ENCODE measurements at places on chromosomes 16 and 17.

GRCh38 chr16:30166202-30166902, 17.1 kb upstream of the CORO1A start:
- DNase-seq = no peak

GRCh38 chr16:55089600-55089999, 158.9 kb downstream of the IRX5 start:
- no peak for DNase-seq

GRCh38 chr17:62587554-62587953, 39.9 kb upstream of the MRC2 start:
- no peak for DNase-seq

- DNase-seq = no peak
Observed at GRCh38 chr17:11554042-11554441, 44.2 kb upstream of the DNAH9 start.

- peak; percentile 82 for DNase-seq
Observed at GRCh38 chr16:31453255-31454204, 5.8 kb upstream of the ARMC5 start.

- no peak for DNase-seq
Observed at GRCh38 chr17:76966486-76967181, 98.4 kb downstream of the MGAT5B start.

- DNase-seq = no peak
Observed at GRCh38 chr16:68450741-68451255, 2.5 kb upstream of the SMPD3 start.

DNA sequence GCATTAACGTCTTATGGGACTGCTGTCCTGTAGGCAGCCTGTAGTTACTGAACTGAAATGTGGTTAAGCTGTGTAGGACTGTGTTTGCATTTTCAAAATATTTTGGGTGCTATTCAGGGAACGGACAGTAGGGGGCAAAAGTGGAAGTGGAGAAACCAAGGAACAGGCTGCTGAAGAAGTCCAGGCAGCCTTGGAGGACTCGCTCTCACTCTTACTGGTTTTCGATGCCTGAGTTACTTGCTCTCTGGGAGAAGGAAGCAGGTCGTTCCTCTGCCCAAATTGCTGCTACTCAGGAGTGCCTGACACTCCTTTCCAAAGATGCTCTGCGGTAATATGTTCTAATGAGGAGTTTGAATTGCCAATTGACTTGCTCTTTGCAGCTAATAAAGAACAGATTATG, 64.5 kb upstream of the RBFOX1 start:
- DNase-seq = peak; percentile 8

DNA sequence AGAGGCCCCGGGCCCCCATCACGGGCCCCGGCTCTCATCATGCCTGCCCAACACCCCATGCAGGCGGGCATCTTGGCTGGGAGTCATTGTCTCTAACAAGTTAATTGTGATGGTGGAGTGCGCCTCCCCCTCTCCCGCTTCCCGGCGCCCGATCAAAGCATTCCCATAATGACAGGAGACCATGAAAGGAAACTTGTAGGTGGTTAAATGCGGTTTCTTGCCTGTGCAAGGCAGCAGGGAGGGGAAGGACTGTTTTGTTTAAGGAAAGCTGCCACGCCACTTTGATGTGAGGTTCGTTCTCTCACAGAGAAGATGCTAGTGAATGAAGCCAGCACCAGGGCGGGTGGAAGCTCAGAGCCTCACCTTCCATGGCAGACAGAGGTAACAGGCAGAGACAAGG, 45.4 kb downstream of the C16orf78 start:
- no peak for DNase-seq

DNA sequence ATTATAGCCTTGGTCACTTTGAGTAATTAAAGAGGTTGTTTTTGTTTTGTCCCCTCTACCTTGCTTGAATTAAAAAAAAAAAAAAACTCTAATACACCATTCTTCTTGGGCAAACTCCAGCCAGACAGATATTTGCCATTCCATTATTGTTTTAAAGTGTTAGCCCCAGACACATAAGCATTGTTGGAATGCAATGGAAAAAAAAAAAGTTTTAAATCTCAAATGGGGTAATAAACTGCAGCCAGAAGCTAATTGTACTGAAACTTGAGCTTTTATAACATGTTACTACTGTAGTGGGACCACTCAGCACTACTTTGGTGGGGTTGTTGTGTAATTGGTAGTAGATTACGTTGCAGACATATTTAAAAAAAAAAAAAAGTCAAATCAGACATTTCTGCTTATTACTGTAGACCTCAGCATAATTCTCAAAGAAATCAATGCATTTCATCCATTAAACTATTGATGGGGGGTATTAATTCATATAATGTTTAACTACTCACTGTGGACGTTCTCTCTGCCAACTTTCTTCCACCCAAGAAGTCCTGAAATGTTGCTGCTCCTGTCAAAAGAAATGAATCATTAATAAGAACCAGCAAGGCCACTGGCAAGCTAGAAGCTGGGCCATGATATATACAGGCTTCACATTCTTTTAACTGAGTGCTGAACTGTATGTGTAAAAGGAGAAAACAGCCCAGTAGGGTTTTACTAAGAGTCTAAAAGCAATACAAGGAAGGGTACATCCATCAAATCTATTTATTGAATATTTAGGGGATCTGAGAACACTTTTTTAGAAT, 626.6 kb upstream of the SOX9 start:
- no peak for DNase-seq

- DNase-seq = peak; percentile 75
Observed at GRCh38 chr17:64507413-64507782, 621 bp downstream of the CEP95 start.

DNA sequence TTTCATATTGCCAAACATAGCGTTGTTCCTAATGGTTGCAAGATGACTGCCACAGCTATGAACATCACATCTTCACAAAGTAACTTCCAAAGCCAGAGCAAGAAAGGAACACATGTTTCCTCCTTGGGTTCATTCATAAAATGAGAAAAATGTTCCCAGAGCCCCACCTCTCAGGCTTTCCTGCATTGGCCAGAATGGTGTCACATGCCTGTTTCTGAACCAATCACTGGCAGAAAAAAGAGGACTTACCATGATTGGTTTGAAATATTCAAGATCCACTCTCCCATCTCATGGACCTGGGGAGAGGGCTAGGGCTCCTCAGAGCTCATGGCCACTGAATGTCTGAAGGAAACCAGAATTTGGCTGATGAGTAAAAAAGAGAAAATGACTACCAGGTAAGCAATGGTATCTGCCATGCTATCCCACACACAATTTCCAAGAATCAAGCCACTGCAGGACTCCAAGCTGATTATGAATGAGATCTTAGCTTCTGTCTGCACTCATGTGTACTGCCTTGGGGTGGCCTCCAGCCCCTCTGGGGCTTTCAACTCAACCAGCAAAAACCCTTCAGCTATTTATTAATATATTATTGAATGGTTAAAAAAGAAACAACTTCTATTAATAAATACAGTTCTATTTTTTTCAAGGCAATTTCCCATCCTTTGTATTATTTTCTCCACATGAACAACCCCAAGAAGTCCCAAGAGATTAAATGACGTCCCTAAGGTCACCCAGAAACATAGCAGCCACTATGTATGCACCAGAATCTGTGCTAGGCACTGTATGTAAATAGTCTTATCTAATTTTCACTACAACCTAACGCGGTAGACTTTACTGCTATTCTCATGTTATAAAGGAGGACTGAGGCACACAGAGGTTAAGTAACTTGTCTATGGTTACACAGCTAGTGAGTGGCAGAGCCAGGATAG, 61.4 kb upstream of the TMC5 start:
- DNase-seq = no peak

DNA sequence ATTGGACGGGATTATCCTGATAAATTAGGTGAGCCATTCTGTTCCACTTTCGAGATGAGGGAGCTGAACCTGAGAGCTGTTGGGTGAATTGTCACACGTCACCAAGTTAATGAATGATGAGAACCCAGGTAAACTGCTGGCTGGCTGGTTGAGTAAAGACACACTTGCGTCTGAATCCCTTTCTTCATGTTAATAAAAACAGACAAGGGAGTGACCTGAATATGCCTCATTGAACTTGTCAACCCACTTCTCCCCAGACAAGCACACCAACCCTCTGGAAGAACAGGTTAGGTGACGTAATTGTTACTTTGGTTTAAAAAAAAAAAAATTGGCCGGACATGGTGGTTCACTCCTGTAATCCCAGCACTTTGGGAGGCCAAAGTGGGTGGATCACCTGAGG, 400.9 kb upstream of the CDH5 start:
- DNase-seq = no peak

- DNase-seq = no peak
Observed at GRCh38 chr17:37458805-37459204, 30.9 kb upstream of the DUSP14 start.

- DNase-seq = peak; percentile 24
Observed at GRCh38 chr17:21475571-21475970, 99.4 kb downstream of the KCNJ12 start.

GRCh38 chr17:40309031-40309948, at the start of gene RARA:
RARA (plus strand) TSS chr17:40309180; CDS start chr17:40331219, 22,039 bp downstream.
- no peak for DNase-seq
